EH (cell line): ENCODE measurements at places on chromosomes 1 and 21.

GRCh38 chr1:112689842-112690237, 15.4 kb downstream of the MOV10 start:
- DNase-seq: no peak

DNA sequence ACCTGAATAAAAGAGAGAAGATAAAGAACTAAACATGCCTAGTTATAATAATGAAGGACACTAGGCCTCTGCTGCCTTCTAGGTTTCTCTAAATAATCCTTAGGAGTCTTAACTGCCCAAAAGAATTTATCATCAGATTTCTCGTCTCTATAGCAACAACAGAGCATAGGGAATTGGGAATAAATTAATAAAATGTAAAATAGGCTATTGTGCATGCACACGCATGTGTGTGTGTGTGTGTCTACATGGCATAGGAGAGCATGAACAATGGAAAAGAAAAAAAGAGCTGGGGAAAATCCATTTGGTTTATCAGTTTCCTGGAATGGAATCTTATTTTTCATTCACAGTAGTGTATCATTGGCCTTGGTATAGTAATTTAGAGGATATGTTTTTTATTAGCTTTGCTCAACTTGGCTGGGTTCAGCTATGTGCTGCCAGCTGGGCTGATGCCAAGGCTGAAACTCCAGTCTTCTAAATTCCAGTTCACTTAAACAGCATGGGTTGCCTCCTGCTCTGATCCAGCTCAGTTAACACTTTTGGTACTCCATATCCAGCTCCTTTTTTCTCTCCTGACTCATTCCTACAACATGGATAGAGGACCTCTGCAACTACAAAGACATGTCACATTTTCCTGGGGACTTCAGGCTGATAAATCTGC, 80.6 kb upstream of the SLFNL1 start:
- DNase-seq: peak; percentile 99

GRCh38 chr1:187762118-187762517, 933.4 kb downstream of the PLA2G4A start:
- DNase-seq: no peak

DNA sequence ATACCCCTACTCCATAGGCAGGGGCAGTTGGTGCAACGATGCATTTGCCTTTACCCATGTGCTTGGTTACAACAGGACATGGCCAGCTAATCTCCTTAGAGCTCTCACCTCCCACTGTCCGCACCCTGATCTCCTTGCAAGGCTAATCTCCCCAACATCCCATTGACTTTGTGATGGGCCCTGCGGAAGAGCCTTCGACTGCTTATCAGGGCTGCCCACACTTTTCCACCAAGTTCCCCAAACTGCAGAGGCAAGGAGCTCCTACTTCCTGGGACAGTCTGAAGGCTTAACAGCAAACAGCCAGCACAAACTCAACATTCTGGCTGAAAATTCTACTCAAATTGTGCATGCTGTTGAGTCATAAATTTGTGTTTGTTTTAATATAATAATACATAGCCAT, 36.0 kb downstream of the C1orf94 start:
- no peak for DNase-seq

- DNase-seq: no peak
These were observed 250.2 kb upstream of the FGGY start for GRCh38 chr1:59046730-59047157.

GRCh38 chr1:117209094-117209493, 1.6 kb downstream of the VTCN1 start:
- DNase-seq: no peak

DNA sequence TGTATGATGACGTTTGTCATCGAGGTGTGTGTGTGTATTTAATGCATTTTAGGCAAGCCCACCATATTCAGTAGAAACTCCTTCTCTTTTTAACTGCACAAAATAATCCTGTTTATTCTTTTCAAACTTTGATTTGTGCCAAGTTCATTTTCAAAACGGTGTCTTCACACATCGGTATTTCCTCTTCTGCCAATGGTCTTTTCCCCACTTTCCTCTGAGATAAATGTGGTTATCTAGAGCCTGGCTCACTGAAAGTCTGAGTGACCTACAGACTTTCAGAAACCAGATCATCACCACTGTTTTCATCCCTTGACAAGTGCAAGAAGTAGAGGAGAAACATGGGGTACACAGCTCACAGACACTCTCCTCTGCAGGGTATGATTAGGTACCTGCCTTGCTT, 69.4 kb downstream of the GPATCH2 start:
- no peak for DNase-seq

DNA sequence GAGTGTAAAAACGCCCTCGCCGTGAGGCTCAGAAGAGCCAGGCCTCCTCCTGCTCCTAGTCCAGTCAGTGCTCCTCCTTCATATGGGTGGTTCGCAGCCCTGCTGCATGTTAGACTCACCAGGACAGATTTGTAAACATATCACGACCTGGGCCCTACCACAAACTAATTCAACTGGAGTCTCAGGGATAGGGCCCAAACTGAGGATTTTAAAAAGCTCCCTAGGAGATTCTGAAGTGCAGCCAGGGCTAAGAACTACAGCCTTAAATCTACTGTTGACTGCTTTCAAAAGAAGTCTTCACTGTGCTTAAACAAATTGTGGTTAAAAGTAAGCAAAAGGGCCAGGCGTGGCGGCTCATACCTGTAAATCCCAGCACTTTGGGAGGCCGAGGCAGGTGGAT, 57.0 kb downstream of the CAMTA1 start:
- no peak for DNase-seq

DNA sequence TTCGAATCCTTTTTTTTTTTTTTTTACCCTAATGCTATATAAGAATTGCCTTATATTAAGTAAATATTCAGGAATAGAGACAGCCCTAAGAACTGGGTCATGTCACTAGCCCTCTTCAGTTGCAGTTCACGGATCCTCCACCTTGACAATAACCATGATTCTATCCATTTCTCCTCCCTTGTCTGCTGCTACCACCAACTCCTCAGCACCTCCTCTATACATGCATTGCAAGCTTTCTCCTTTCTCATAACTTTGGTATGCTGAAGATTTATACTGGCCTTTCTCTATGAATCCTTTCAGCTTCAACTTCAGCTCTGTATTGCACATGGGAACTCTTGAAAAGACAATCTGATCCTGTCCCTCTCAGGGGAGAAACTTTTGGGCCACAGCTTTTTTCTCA, 14.3 kb upstream of the DR1 start:
- DNase-seq: peak; percentile 66

DNA sequence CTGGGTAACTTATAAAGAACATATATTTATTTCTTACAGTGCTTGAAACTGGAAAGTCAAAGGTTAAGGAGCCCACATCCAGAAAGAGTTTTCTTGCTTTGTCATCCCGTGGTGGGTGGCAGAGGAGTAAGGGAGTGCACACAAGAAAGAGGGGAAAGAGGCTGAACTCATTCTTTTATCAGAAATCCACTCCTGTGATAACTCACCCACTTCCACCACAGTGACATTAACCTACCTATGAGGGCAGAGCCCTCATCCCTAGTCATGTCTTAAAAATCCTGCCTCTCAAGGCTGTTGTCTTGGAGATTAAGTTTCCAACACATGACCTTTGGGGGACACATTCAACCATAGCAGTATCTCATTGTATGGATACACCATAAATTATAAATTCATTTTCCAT, 32.5 kb upstream of the RGS4 start:
- DNase-seq: peak; percentile 18

DNA sequence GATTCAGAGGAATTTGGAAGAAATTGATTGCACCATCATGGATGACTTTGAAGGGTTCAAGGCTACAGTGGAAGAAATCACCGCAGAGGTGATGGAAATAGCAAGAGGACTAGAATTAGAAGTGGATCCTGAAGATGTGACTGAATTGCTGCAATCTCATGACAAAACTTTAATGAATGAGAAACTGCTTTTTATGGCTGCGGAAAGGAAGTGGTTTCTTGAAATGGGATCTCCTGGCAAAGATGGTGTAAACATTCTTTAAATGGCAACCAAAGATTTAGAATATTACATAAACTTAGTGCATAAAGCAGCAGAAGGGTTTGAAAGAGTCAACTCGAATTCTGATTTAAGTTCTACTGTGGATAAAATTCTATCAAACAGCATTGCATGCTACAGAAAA, 698.6 kb downstream of the PLA2G4A start:
- no peak for DNase-seq

- DNase-seq: peak; percentile 74
These were observed 126.7 kb upstream of the KIAA0040 start for GRCh38 chr1:175319112-175319911.

GRCh38 chr1:16145030-16145661, 10.7 kb downstream of the EPHA2 start:
- peak; percentile 79 for DNase-seq

- DNase-seq: no peak
These were observed 10.8 kb upstream of the IL10RB start for GRCh38 chr21:33255404-33255803.

DNA sequence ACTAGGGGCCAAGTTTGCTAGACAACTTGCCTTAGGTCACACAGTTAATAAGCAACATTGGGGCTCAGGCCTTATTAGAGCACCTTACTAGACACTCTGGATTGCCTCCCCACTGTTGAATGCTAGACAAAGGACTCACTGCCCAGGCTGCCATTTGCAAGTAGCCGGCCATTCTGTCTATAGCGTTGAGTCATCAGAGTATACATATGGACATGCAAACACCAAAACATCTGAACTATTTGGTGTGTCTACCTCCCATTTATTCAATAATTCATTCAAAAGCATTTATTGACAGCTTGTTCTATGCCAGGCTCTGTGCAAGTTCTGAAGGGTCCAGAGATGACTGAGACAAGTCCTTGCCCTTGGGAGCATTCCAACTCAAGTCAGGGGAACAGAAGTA, 181.4 kb upstream of the DPT start:
- no peak for DNase-seq

DNA sequence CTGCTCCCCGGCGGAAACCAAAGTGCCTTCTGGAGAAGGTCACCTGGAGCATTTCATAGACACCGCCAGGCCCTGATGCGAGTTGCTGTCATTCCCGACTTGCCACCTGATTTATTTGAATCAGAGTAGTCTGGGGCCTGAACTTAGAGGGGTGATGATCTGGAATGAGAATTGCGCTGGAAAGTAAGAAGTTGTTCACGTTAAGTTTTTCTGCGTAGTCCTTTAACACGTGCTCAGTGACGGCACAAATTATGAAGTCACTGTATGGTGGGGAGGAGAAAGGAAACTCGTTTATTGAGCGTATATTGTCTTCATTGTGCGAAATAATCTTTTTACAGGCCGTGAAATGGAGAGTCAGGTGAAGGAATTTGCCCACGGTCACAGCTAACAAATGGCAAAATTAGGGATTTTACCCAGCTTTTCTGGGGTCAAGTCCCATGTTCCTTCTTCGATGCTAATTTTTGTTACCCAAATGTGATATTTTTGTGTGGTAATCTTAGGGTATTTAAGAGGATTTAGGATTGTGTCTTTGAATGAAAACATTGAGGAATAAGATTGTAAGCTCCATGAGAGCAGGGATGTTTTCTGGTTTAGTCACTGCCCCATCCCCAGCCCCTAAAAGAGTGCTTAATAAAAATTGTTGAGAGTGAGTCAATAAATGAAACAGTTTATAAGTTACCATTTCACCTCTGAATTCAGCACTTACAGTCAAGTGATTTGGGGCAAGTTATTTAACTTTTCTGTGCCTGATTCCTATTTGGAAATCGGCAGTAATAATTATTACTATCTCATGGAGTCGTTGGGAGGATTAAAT, 46.4 kb upstream of the NBL1 start:
- DNase-seq: peak; percentile 43

DNA sequence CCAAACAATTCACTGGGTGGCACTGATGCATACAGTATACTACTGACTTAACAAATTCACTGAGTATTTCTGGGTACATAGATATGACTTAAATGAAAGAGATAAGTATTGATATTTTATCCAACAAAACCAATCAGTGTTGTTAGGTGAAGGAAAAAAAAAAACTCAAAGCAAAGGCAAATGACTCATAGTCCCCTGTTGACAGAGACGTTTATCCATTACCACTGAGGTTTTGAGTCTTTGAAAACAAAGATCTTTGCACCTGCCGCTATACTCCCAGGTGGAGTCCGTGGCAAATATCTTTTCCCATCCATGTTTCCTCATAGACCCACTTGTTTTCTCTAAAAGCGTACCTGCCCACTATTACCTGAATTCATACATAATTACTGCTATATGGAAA, 18.4 kb downstream of the DYNLT5 start:
- DNase-seq: no peak

- peak; percentile 49 for DNase-seq
These were observed 130.0 kb upstream of the KCNJ15 start for GRCh38 chr21:38126666-38127303.

DNA sequence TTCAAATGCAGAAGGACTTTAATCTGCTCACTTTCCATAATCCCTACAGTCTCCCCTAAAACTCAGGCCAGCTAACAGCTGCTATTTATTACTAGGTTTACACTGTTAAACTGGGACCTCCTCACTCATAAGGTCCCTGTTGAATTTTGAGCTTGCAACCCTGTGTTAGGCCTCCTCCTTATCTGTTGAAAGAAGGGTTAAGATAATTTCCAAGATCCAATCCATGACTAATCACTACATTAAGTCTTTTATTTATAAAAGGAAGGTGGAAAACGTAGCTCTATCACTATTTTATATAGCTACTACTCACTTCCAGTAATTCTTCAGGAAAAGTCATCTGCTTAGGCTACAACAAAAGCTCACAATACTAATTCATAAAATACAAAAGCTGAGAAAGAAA, 79.5 kb downstream of the EVI5 start:
- DNase-seq: no peak

GRCh38 chr1:172628401-172628800, 30.5 kb upstream of the FASLG start:
- no peak for DNase-seq

- peak; percentile 41 for DNase-seq
These were observed 11.6 kb downstream of the GJA5 start for GRCh38 chr1:147748676-147749350.

DNA sequence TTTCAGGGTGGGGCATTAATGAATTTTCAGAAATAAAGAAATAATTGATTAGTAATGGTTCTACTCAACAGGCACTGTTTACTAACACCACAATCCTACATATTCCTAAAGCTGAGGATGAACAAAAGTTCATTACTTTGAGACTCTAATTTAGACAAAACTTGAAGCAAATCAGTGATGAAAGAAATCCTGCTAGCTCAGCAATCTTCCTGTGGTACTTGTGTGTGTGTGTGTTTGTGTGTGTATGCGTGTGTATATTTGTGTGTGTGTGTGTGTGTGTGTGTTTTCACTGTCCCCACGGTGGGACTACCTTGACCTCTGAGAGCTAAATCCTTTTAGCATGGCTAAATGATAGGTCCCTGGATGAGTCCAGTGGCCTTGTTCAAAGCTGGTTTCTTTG, 48.5 kb upstream of the RAB3GAP2 start:
- no peak for DNase-seq

- DNase-seq: no peak
These were observed 64.9 kb upstream of the F3 start for GRCh38 chr1:94606471-94606870.

DNA sequence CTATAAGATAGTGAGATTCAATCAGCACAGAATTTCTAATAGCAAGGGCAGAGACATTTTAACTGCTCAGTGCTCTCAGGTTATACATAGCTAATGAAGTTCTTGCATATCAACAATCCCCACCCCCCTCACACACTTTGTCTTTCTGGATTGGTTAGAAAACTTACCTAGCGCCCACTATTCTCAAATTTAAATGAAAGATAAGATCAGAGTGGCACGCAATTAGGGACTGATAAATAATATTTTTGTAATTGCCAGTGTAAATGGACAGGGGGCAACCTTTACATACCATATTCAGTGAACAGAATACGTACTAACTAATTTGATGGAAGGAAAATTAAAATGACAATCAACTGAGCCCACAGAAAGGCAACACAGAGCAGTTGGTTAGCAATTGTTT, 11.7 kb downstream of the SELL start:
- DNase-seq: no peak
